GM12878 (cell line): ENCODE measurements at places on chromosomes 3 and 15.

DNA sequence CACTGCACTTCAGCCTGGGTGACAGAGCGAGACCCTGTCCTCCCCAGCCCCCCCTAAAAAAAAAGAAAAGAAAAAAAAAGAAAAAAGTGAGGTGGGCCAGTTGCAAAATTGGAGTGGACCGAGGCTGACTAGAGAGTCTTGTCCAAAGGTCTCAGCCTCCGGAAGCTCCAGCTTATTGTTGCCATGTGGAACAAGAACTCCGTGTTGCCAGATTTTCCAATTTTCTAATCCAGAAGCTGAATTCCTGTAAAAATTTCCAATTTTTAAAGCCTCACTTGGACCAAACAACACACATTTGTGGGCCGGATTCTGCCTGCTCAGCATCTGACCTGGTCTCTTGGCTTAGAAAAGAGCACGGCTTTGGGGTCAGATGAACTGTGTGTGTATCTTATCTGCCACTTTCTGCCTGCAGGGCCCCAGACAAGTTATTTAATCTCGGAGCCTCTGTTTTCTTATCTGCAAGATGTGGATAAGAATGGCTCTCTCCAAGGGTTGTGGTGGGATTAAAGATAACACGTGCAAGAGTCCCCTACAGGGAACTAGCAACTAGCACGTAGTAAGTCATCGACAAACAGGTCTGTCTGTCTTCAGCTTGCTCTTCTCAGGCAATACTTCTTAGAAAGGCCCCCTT lies 73.7 kb upstream of the TLE3 start:
- H3K4me3 ChIP-seq, result no peak overlapping the region
- no peaks in the 10 kb centered on the region for H3K4me1 ChIP-seq
- H3K27ac ChIP-seq, result no peak overlapping the region
- H3K36me3 ChIP-seq, result no peaks in the 10 kb centered on the region
- no peak for DNase-seq
- peaks cover 2% of the 10 kb centered on the region for H3K27me3 ChIP-seq

DNA sequence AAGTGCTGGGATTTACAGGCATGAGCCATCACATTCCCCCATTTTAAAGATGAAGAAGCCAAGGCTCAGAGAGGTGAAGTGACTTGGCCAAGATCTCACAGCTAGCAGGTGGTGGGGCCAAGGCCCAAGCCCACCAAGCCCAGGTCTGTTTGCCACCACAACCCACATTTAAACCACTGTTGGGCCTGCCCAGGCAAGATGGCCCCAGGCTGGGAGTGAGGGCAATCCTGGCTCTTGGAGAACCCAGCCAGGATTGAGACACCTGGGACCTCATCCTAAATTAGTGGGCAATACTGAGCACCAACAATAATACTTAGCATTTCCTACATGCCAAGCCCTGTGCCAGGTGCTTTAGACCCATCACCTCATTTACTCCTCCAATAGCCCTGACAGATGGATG lies 6.9 kb downstream of the IGDCC3 start:
- H3K4me3 ChIP-seq, result no peak overlapping the region
- H3K4me1 ChIP-seq, result no peaks in the 10 kb centered on the region
- H3K27ac ChIP-seq, result no peak overlapping the region
- H3K27me3 ChIP-seq, result peaks cover 5% of the 10 kb centered on the region; the same call in 1 of the 2 replicates
- H3K36me3 ChIP-seq, result no peaks in the 10 kb centered on the region
- no peak for DNase-seq

- H3K36me3 ChIP-seq, result no peaks in the 10 kb centered on the region
- H3K27me3 ChIP-seq, result no peaks in the 10 kb centered on the region
- no peak for DNase-seq
- H3K27ac ChIP-seq, result no peak overlapping the region
Measured at GRCh38 chr15:94305133-94305532, 73.8 kb downstream of the MCTP2 start.

DNA sequence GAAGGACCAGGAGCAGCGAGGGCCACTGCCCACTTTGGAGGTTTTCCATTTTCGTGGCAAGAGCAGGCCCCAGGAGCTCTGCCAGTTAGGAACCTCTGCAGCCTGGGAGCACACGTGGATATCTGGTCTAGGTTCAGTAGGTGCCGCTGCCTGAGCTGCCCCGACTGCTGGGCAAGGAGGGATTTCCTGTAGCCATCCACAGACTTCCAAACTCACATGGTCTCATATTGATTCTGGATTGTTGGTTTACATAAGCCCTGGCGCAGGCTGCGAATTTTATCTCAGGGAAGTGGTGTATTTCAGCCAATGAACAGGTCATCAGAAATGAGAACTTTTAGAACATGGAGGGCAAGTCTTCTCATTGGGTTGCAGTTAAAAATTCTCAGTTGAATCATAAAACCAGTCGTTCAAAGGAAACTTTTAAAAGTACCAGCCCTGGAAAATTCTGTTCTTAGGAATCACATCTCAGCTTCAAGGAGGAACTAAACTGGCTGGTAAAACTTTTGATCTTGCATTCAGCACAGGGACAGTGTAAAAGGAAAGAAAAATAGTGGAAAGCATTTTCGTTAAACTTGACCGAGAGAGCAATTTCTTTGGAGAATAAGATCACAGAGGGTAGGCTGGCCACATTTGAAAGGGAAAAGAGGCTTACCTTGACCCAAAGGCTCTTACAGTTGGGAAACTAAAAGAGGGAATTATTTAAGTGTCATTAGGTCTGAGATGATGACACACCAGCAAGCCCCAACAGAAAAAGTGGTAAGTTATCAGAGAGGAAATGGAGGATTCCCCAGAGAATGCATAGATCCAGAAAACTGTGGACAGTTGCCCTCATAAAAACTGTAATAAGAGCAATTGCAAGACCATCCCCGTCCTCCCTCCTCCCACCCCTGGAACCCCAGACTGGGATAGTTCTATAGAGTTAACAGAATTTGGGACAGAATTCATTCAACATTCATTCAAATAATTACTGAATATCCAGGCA lies 6.4 kb upstream of the RTP3 start:
- H3K27me3 ChIP-seq, result no peaks in the 10 kb centered on the region
- H3K27ac ChIP-seq, result no peak overlapping the region
- no peak for DNase-seq
- peaks cover 5% of the 10 kb centered on the region for H3K4me1 ChIP-seq

GRCh38 chr15:39100106-39100660 lies 480.7 kb upstream of the THBS1 start:
- no peaks in the 10 kb centered on the region for H3K4me1 ChIP-seq
- DNase-seq, result no peak
- H3K27ac ChIP-seq, result no peak overlapping the region
- no peaks in the 10 kb centered on the region for H3K36me3 ChIP-seq
- no peaks in the 10 kb centered on the region for H3K27me3 ChIP-seq

DNA sequence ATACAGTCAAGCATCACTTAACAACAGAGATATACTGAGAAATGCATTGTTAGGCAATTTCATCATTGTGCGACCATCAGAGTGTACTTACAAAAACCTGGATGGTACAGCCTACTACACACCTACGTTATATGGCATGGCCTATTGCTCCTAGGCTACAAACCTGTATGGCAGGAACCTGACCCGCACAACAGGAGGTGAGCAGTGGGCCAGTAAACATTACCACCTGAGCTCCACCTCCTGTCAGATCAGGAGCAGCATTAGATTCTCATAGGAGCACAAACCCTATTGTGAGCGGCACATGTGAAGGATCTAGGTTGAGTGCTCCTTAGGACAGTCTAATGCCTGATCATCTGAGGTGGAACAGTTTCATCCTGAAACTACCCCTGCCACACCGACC lies 89.7 kb downstream of the SCAPER start:
- no peak overlapping the region for H3K27ac ChIP-seq
- H3K36me3 ChIP-seq, result no peaks in the 10 kb centered on the region
- no peak overlapping the region for H3K4me3 ChIP-seq

DNA sequence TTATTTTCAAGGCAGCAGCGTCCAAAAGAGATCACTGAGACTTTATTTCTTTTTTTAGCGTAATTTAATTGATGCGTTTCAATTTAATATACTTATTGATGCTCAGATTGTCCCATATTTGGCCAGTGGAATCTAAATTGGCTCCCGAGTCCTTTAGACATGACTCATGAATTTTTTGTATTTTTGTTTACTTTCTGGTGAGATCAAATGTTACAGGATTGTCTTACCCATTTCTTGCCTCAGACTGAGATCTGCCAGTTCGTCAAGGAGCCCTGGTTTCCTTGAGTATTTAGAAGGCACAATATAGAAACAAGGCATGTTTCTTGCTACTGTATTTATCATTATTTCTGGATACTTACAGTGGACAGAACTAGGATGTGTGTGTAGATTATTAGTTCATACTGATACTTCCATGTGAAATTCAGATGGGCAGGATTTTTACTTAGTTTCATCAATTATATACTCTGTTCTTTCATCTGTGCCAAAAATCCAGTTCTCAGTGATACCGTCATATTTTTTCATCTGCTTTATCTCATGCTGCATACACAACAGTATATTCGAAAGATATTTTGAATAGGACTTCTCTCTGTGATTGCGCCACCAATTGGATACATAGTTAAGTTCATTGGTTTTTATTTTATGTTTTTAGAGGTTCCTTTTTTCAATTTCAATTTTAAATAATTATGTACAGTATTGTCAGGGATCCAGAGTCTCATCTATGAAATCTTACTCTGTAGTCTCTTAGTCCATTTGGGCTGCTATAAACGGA lies 436.9 kb upstream of the C2CD4B start:
- DNase-seq, result no peak
- H3K27ac ChIP-seq, result no peak overlapping the region
- no peaks in the 10 kb centered on the region for H3K36me3 ChIP-seq
- no peaks in the 10 kb centered on the region for H3K4me1 ChIP-seq
- no peak overlapping the region for H3K4me3 ChIP-seq

DNA sequence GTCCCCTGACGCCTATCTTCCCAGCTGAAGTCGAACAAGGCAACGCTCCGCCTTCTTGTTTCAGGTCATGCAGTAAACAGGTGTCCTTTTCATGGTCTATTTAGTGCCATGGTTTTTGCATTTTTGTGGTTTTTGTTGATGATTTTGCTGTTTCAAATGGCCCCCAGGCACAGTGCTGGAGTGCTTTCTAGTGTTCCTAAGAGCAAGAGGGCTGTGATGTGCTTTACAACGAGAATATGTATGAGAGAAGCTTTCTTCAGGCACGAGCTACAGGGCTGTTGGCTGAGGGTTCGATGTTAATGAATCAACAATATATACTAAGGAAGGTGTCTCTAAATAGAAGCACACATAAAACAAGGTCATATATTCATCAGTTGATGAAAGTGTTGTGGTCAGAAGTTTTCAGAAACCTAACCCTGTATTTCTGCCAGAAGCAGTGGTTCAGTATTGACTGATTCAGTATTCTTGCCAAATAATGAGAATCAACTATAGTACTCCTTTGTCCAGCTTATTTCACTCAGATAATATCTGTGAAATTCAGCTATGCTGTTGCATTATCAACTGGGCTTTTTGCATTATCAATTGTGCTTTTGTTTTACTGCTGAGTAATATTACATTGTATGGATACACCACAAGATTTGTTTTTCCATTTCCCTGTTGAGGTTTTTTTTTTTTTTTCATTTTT lies 18.5 kb downstream of the LIMD1 start:
- peak; percentile 91 for DNase-seq
- no peaks in the 10 kb centered on the region for H3K27me3 ChIP-seq
- H3K27ac ChIP-seq, result peak overlapping the region; percentile 63
- peaks cover 45% of the 10 kb centered on the region for H3K4me1 ChIP-seq

DNA sequence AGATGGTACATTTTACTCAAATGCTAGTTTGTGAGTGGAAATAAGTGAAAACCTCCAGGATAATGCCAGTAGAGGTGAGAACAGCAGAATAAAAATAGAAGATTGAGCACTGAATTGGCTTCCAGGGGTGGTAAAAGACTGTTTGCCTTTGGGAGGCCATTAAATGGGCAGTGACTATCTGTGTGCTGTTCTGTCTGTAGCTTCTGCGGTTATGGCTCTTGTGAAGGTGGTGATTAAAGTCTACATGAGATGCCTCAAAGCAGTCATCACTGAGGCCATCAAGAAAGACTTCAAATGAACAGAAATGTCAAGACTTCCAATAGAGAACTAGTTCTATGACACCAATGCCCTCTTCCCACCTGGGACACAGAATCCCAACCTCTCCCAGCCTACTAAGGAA lies 108.8 kb downstream of the EFHB start:
- H3K27ac ChIP-seq, result no peak overlapping the region
- H3K36me3 ChIP-seq, result no peaks in the 10 kb centered on the region
- DNase-seq, result no peak
- no peaks in the 10 kb centered on the region for H3K4me1 ChIP-seq
- H3K4me3 ChIP-seq, result no peak overlapping the region
- no peaks in the 10 kb centered on the region for H3K27me3 ChIP-seq

- H3K4me3 ChIP-seq, result no peak overlapping the region
- no peaks in the 10 kb centered on the region for H3K36me3 ChIP-seq
- DNase-seq, result no peak
- no peaks in the 10 kb centered on the region for H3K27me3 ChIP-seq
- no peak overlapping the region for H3K27ac ChIP-seq
- no peaks in the 10 kb centered on the region for H3K4me1 ChIP-seq
Measured at GRCh38 chr3:189974359-189974758, 146.3 kb downstream of the P3H2 start.

- no peak for DNase-seq
- H3K27me3 ChIP-seq, result no peaks in the 10 kb centered on the region; the same call in 1 of the 2 replicates
- H3K4me1 ChIP-seq, result no peaks in the 10 kb centered on the region
- H3K27ac ChIP-seq, result no peak overlapping the region
- H3K4me3 ChIP-seq, result no peak overlapping the region
Measured at GRCh38 chr3:59660852-59661625, 611.2 kb upstream of the CFAP20DC start.

DNA sequence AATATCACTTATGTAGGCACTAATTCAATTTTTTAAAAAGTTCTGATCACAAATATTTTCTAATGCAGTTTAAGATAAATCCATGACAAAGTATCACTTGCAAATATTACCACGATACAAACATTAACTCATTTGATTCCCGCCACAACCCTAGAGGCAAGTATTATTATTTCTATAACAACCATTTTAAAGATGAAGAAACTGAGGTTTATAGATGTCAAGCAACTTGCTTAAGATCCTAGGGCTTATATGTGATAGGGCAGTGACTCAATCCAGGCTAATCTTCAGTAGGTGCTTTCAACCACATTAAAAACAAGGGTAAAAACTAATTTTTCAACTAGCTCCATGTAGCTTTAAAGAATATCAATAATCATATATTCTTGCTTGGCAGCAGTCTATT lies 1.7 kb downstream of the DYNC1LI1 start:
- DNase-seq, result no peak
- no peak overlapping the region for H3K27ac ChIP-seq
- H3K4me3 ChIP-seq, result peak overlapping the region; percentile 92; the same call in 1 of the 2 replicates
- H3K4me1 ChIP-seq, result no peaks in the 10 kb centered on the region

GRCh38 chr15:36899696-36900095 lies 200.7 kb downstream of the MEIS2 start:
- no peak for DNase-seq
- no peak overlapping the region for H3K4me3 ChIP-seq
- H3K36me3 ChIP-seq, result no peaks in the 10 kb centered on the region
- H3K4me1 ChIP-seq, result no peaks in the 10 kb centered on the region
